Endothelial cell (in vitro differentiated cells): ENCODE measurements at places on chromosomes 1 and 21.

GRCh38 chr1:181354865-181355264 lies 128.5 kb upstream of the CACNA1E start:
- no peak for DNase-seq

- no peak for DNase-seq
These were observed 4.4 kb downstream of the DYRK1A start for GRCh38 chr21:37371041-37371397.

GRCh38 chr1:219120624-219121544 lies 52.8 kb upstream of the LYPLAL1 start:
- DNase-seq: no peak

GRCh38 chr1:172544481-172545104 lies 11.6 kb downstream of the SUCO start:
- no peak for DNase-seq

GRCh38 chr1:205354259-205355074 lies 2.3 kb downstream of the KLHDC8A start:
- peak; percentile 68 for DNase-seq

GRCh38 chr1:45884700-45885099 lies 81.3 kb downstream of the MAST2 start:
- DNase-seq: no peak

- peak; percentile 71 for DNase-seq
These were observed at the start of gene PCP4 for GRCh38 chr21:39867198-39867650. PCP4 (plus strand) TSS chr21:39867438; CDS start chr21:39867502, 64 bp downstream.

- peak; percentile 22 for DNase-seq
These were observed 85.8 kb upstream of the RGS1 start for GRCh38 chr1:192489748-192490147.

- no peak for DNase-seq
These were observed 66.1 kb downstream of the TMEM53 start for GRCh38 chr1:44608141-44608540.

DNA sequence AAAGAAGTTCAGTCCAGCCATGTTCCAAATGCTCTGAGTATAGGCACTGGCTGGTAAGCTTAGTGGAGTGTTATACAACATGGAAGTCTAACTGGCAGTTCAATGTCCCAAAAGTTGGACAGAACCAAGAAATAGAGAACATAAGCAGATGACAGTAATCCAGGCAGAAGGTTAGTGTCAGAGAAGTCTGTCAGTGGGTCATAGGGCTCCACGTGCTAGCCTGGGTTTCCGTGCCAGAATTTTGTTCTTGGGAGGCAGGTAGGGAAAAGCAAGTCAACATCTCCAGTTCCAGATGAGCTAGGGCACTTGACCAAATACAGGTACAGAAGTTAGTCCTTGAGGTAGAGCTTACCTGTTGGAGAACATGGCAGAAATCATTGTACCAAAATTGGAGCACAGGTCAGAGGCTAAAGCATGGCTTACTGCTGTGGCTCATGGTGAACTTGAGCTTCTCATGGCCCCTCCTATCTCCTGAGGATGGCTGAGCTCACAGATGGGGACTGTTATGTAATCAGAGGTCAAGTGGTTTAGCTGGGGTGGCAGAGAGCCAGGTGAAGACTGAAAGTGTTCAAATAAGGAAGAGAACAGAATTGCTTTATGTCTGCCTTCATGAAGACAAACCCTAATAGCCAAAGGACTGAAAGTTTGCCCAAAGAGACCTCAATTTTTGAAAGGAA lies 170.8 kb downstream of the NFIA start:
- no peak for DNase-seq

- peak; percentile 88 for DNase-seq
These were observed 20.1 kb downstream of the ECE1 start for GRCh38 chr1:21270086-21270689.

- no peak for DNase-seq
These were observed 24.9 kb downstream of the LHX9 start for GRCh38 chr1:197942042-197942441.

DNA sequence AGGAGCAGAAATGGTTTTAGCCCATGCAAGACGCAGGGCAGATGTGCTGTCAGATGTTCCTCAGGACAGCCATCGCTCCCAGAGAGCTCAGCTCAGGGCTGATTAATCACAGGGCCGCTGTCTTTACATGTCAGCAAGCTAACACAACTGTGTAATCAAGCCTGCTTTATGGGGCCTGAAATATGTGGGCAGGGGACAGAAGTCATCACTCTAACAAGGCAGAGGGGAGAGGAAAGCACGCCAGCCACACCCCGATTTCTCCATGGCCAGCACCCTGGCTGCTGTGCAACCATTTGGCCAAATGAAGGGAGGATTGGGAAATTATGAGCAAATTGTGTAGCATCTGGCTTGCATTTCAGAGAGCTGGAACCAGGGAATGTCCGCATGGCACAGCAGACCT lies 368.8 kb downstream of the NPHP4 start:
- DNase-seq: no peak

- no peak for DNase-seq
These were observed 237.1 kb downstream of the TRABD2B start for GRCh38 chr1:47759936-47760629.

- DNase-seq: no peak
These were observed 119.0 kb downstream of the ROR1 start for GRCh38 chr1:63892632-63893395.

- DNase-seq: no peak
These were observed 11.7 kb downstream of the CDKN2C start for GRCh38 chr1:50981741-50982140.

- peak; percentile 67 for DNase-seq
These were observed 534 bp downstream of the C1orf56 start for GRCh38 chr1:151047925-151048644.

DNA sequence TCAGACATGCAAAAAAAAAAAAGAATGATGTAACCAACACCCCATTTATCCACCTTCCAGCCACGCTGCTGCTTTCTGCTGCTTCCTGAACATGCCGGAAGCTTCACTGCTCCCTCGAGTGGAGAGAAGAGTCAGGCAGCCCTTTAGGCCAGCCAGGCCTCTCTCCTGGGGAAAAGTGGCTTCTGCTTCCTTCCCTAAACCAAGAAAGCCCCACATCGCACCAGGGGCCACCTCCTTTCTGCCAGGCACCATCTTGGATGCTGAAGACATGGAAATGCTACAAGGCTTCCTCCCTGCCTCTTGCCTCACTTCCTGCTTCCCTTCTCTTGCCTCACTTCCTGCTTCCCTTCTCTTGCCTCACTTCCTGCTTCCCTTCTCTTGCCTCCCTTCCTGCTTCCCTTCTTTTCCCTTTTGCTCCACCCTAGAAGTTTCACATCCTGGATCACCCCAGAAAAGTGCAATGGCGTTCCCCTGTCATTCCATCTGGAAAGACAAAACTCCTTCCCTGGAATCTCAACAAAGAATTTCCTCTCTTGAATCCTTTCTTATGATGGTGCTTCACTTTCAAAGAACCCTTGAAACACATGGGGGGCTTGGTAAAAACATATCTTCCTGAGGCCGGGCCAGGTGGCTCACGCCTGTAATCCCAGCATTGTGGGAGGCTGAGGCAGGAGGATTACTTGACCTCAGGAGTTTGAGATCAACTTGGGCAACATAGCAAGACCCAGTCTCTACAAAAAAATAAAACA lies 18.7 kb downstream of the TNFRSF8 start:
- DNase-seq: no peak

GRCh38 chr1:51578383-51579109 lies 38.3 kb upstream of the OSBPL9 start:
- DNase-seq: no peak

DNA sequence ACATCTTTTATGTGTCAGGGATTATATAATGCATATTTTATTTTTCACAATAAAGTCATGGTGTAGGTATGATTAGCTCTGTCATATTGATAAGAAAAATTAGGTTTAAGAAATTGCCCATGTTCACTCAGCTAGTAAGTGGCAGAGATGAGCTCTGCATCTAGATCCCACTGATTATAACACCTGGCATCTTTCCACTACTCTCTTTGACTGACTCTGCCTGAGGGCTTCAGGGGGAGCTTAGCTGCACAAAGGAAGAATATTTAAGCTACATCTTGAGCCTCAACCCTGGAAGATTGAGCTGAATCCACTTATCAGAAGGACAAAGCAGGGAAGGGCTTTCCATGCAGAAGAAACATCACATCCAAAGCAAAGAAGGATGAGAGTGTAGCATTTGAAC lies 190.4 kb downstream of the MIS18A start:
- no peak for DNase-seq

GRCh38 chr1:24567792-24568388 lies 12.0 kb downstream of the NCMAP start:
- DNase-seq: no peak

DNA sequence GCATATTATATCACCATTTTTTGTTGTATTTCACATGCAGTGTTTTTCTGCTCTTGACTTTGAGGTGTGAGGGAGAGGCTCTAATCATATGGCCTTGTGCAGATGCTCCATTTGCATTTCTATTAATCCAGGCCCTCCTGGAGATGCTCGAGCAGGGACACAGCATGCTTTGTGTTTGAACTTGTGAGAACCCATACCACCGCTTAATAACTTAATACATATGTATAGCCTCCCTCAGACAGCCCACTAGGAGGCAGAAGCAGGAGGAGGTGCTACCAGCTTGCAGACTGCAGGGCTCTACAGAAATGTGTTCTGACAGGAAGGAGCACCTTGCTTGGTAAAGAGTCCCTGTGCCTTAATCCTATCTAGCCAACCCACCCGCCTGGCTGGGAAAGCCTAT lies 155.2 kb downstream of the BARHL2 start:
- no peak for DNase-seq

DNA sequence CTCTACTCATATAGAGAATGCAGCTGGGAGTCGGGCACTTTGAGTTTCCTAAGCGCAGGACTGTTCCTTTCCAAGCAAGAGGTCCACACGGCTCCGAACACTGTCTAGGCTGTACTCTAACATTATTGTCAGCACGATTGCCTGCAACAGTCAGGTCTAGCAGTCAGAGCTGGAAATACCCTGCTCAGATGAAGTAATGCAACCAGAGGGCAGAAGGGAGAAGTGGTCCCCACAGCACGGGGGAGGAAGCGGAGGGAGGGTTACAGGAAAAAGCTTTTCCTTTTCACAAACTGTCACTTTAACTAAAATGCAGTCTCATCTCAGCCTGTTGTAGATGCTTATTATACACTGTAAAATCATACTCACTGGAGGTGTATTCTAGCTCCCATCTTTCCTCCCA lies 98.9 kb upstream of the SLC44A3 start:
- DNase-seq: no peak

GRCh38 chr1:174131032-174131638 lies 28.2 kb upstream of the RABGAP1L start:
- no peak for DNase-seq

- no peak for DNase-seq
These were observed 262.5 kb upstream of the B3GALT2 start for GRCh38 chr1:193448682-193449461.

GRCh38 chr1:216430744-216431143 lies 7.5 kb upstream of the USH2A start:
- DNase-seq: no peak
